ENCODE measurements at places on chromosomes 12 and 14.

DNA sequence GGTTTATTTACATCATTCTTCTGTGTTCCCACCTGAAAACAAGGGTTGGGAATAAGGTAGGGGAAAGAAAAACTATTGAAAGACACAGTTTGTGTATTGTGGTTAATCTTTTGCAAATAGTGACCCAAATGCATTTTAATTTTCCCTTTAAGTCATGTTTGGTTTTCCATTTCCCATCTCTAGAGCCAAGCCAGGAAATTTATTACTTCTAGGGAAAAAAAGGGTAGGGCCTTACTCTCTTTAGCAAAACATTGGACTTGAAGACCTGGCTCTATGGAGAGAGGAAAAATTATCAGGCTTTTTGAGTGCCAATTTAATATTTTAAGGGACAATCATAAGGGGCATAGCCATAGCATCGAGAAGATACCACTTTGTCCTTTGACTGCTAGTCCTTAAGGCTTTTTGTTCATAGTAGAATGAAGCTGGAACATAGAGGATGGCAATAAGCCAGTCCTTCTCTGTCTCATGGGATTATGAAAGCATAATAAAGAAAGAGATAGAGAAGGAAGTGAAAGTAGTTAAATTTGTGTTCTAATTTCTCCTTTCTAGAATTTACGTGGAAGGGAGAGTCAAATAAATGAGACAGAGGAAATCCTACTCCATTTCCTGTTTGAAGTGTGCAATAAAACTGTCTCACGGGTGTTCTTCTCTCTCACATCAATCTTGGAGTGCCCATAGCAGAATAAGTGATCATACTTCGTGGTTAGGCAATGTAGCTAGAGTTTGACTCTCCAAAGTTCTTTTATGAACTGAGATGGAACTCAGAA, 50.9 kb upstream of the PPFIA2 start:
- no peak for DNase-seq

- DNase-seq, result no peak
Observed at GRCh38 chr14:69048456-69048855, 69.4 kb upstream of the ACTN1 start.

DNA sequence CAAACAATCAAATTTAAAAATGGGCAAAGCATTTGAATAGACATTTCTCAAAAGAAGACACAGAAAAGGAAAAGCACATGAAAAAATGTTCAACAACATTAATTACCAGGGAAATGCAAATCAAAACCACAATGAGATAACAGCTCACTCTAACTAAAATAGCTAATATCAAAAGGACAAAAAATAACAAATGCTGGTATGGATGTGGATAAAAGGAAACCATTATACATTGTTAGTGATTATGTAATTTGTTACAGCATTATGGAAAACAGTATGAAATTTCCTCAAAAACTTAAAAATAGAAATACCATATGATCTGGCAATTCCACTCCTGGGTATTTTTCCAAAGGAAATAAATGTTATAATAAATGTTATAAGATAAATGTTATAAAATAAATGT, 52.9 kb downstream of the DUSP6 start:
- no peak for DNase-seq

- DNase-seq, result peak; percentile 95
Observed at GRCh38 chr12:53984901-53985691, at the start of gene HOXC10. TSS of gene HOXC10 (plus strand) at chr12:53985146. CDS start at chr12:53985260, 114 bp downstream.

DNA sequence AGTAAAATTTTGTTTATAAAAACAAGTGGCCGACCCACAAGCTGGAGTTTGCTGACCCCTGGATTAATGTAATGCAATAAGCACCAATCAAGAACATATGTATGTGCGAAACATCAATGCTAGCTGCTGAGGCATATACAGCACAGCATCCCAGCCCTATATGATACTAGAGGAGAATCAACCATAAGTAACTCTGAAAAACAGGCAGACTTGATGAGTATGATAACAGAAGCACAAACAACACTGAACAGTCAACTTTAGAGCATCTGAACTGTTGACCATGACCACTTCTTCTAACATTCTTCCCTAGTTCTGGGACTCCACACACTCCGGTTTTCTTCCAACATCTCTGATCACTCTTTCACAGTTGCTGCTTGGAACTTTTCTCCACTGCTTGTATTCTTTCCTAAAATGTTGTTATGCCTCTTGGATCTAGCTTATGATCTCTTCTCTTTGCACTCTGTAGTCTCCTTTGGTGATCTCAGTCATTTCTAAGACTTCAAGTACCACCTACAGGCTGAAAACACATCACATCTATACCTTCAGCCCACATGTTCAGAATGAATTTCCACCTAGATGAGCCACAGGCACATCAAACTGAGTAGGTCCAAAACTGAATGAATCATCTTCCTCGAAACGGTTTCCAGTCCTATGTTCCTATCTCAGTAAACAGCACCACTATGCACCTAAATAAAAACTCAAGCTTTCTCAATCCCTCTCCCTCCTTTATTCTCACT, 57.2 kb downstream of the STXBP6 start:
- no peak for DNase-seq

GRCh38 chr12:56234746-56235436, 5.0 kb downstream of the SLC39A5 start:
- DNase-seq, result no peak

DNA sequence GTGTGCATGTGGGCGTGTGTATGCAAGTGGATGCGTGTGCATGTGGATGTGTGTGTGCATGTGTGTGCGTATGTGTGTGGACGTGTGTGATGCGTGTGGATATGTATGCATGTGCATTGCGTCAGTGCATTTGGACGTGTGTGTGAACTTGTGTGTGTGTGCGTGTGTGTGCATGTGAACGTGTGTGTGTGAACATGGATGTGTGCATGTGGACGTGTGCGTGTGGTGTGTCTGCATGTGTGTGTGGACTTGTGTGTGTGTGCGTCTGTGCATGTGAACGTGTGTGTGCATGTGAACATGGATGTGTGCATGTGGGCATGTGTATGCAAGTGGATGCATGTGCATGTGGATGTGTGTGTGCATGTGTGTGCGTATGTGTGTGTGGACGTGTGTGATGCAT, 34.4 kb upstream of the FBRSL1 start:
- no peak for DNase-seq

- DNase-seq, result no peak
Observed at GRCh38 chr14:64849940-64850339, 29.8 kb downstream of the SPTB start.

- no peak for DNase-seq
Observed at GRCh38 chr14:54931101-54931500, 28.5 kb upstream of the GCH1 start.

DNA sequence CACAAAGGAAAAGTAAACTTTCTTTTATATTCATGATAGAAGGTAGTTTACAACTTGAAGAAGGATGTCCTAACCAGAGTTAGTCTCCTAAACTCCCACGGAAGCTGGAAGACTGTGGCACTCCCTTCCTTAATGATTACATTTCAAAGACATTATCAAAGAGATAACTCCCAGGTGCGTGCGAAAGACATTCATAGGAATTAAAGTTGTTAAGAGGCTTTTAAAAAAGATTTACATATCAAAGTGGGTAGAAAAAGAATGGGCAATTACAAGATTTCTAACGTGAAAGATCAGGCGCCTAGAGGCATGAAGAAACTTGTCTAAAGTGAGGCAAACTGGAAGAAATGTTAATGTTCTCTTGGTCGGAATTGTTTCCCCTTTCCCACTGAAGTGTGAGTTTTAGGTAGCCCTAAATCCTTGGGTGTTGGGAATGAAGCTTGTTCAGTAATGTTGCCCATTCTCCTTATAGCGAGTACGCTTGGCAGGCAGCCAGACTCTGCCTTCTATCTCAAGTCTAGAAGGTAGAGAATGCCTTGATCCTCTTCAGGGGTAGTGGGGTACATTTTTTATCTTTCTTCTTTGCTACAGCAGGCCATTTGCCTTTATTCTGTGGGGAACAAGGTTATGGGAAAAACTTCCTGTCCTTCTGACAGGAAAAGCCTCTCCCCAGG, 642.0 kb downstream of the SLC6A15 start:
- no peak for DNase-seq

DNA sequence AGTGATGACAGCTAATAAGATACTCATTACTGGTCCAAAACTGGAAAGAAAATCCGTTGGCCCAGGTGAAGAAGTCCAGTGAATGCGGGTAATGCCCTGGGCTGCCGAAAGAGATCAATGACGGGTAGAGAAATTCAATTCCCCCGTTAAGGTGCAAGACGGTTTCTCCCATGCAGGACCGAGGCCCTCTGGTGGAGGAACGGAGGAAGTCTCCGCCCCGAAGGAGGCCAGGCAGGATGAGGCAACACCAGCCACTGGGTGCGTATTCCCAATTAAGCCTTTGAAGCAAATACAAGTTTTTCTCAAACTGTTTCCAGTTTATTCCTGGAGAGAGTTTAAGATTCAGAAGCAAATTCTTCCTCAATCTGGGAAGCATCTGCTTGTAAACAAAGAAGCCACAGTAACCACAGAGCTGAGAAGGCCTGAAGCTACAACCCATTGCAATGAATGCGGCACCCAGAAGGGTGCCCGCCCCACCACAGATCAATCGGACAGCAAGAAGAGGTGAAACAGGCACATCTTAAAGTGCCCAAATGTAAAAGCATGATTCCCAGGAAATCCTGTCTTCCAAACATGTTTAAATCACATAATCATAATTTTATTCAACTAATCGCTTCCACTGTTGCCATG, 118.5 kb downstream of the TTC7B start:
- DNase-seq, result peak; percentile 12
